ENCODE measurements at places on chromosomes 12 and 14. TPM values are rescaled to one million over a fixed set of nuclear protein-coding genes. Genes with fewer than 3 reads are reported as not detected.

DNA sequence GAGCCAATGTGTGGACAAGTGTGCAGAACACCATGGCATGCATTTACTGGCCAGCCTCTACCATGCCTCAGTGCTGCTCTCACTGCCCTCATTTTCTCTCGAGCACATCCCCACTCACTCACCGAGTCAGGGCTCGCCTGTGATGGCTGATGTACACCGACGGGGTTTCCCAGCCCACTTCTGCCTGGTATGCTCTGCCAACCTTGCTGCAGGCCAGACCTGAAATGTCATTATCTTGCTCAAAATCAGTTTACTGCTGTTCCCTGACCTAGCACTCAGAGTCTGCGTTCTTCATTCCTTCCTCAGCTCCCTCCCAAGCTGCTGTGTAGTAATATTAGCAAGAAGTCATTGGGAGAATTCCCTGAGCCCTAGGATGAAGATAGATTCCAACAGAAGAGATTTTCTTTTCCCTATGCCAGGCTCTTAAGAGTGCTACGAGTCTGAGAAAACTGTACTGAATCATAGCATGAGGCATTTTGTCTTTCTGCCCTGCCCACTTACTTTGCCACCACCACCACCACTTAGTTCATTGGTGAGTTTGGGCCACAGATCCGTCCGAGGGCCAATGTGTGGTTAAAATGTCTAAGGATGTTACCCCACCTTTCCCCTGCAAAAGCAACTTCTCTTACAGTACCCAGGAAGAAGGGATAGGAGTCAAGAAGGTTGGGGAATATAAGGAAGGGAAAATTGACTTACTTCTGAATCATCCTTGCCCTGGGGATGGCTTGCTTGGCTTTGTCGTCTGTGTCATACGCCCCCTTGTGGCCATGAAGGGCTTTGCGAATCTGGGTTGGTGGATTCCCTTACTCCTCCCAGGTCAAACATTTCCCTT lies 51.0 kb downstream of the BMAL2 start:
- no peak for DNase-seq

DNA sequence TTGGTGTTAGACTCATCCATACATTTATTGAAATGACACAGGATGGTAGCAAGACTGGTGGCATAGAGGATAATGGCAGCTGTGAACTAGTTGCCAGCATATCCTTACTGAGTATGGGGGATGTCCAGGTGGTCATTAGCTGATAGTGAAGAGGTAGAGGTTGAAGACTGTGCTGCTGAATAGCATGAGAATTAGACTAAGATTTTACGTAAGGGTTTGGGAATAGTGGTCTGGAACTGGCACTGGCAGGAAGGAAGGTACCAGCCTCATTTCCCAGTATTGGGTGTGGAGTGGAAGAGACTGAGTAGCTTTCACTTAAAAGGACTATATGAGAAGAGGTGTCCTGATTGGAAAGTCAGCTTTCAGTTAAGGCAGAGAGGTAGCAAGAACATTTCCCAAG lies 6.5 kb downstream of the ERC1 start:
- DNase-seq: no peak

Gene GSG1
- total RNA-seq: not detected

Gene NDRG2
- 6.9 TPM for total RNA-seq

Gene AKAP3
- total RNA-seq: 0.65 TPM

DNA sequence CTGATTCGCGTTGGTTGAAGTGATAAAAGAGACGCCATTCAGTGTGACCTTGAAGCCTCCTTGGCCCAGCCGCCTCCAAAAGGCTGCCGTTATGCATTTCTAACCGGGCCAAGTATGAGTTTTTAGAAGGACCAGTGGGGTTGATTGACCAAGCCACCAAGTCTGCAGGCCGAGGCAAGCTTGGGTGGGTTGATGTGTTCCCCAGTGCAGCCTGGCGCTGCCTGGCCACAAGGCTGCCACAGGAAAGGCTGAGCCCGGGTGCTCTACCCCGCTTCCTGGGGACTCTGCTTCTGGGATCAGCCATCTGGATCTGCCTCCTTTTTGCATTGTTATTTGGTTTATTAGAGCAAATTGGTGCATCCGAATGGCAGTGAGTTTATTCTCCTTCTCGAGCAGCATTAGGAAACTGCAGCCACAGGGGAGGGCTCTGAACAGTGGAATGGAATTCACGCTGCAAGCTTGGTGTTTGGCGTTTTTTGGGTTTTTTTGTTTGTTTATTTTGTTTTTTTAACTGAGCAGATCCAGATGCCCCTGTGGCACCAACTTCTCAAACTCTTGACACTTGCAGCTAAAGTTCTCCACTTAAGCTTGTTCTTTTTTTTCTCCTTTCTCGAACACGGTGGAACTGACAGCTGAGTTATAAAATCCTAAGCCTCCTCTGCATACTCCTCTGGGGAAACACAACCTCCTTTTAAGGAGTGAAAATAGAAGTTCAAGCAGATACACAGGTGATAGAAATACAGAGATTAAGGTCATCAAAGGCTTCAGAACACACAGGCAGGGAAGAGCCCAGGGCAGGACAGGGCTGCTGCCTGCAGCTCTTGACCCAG lies 145.4 kb upstream of the FKBP4 start:
- no peak for DNase-seq

Gene RAB2B
- 39.7 TPM for total RNA-seq

GRCh38 chr12:92136965-92137721 lies 8.5 kb downstream of the BTG1 start:
- DNase-seq: no peak
